Stimulated activated CD8-positive, alpha-beta memory T cell treated with anti-CD3 and anti-CD28 coated beads, Interleukin-2, amount 100 ng/mL, for 1 hour (primary cell): ENCODE measurements at places on chromosomes 13 and 19.

GRCh38 chr13:98556968-98557631 is 19.8 kb downstream of the STK24 start:
- DNase-seq: no peak

DNA sequence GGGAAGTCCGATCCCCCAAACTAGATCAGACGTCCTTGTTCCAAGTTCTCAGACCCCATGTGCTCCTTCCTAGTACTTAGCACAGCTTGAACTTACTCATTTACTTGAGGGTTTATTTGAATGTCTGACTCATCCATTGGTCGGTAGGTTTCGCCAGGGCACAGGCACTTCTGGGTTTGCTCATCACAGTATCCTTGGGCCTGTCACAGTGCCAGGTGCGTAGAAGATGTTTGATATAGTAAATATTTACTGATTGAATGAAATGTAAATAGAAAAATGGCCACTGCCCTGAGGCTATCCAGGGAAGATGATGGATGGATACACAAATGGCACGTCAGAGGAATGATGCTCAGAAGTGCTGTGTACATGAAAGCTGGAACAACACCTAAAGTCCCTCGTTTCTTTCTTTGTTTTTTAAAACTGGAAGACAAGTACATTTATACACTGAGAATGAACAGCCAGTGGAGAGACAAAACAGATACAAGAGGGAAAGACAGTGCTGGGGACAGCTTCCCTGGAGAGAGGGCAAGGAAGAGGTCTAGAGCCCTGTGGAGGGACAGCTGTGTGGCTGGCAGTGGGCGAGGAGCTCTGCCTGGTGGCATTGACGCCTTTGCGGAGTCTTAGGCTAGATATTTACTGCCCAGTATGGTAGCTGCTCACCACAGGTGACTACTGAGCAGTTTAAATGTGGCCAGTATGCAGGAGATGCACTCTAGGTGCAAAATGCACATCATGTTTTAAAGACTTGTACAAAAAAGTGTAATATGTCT is 31.2 kb upstream of the KL start:
- no peak for DNase-seq

DNA sequence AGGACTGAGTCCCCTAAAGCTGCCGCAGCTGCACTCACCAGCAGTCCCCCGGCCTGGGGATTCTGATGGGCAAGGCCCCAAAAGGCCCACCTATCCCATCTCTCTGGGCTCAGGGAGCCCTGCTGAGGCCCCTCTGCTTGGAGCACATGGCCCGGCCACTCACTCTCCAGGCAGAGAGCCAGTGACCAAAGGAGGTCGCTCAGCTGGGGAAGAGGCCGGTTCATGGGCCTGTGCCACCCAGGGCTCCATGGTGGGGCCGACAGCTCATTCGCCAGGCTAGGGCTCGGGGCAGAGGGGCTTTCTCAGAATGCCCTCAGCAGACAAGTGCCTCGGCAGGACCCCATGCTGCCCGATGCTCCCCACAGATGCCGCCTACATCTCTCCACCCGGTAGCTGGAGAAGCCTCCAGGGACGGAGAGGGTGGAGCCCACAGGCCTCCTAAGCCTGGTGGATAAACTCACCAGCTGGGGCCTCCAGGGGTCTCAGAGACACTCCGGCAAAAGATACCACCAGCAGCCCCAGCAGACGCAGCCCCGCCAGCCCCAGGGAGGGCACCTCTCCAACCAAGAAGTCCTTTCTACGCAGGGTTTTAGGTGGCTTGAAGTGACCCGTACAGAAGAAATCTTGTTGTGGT is 54.4 kb downstream of the MLLT1 start:
- DNase-seq: no peak

- DNase-seq: no peak
Observed at GRCh38 chr13:80555796-80556678, 215.1 kb upstream of the SPRY2 start.

GRCh38 chr19:29662604-29663404 is 2.5 kb upstream of the PLEKHF1 start:
- DNase-seq: no peak
